ENCODE measurements at places on chromosomes 4 and X.

DNA sequence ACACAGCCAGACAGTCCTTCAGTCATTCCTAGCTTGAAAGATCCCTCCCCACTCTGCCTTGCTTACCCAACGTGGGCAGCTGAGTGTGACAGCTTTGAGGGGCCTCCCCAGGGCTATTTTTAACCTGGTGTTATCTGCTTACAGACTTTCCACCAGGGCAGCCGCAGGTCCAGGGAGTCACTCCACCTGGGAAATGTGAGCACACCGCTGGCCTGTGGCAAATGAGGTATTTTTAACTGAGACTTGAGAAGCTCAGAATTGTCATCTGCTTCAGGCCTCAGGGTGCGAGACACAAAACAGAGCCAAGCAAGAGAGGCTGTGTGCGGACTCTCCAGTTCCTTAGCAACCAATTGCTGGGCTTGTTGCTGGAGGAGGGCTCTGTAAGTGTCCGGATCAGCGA, 13.0 kb downstream of the CORIN start:
- no peak for DNase-seq

GRCh38 chr4:124943145-124943889, 230.8 kb upstream of the ANKRD50 start:
- no peak for DNase-seq

DNA sequence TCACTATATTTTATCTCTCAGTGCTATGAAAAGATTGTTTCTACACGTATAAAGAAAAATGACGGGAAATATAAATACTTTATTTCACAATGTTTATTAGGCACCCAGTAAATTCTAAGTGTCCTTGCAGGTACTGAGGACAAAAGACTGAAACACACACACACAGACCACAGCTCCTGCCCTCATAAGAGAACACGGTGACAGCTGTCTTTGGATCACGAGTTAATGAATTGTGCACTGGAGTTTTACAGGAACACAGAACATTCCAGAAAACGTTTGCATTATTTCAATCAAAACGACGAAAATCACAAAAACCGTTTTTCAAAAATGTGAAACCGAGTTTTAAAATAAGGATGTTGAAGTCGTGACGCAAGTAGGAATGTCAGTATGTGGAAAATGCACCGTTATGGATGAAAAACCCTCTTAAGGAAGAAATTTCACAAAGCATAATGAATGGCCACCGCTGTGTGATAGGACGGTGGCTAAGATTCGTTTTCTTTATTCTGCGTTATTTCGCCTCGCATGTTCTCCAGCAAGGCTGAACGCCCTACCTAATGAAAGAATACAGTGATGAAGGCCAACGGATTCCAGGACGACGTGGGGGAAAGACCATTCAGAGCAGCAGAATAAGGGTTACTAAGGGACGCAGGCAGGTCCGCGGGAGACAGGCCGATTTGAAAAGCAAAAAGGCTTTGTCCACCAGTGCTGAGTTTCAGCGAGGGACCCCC, 24.2 kb downstream of the FAM156A start:
- no peak for DNase-seq

DNA sequence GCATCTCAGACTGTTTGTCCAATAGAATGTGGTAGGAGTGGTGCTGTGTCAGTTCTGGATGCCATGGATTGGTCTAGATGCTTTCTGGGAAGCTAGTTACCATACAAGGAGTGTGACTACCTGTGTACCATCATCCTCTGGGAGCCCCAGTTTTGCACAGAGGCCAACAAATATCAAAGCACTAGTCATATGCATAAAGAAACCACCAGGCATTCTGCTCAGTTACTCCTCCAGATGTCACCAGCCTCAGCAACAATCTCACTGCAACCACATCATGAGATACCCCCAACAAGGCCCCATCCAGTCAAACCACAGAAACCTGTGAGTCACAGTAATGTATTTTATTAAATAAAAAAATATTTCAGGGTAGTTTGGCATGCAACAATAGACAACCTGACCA, 435.8 kb upstream of the CPEB2 start:
- peak; percentile 26 for DNase-seq

DNA sequence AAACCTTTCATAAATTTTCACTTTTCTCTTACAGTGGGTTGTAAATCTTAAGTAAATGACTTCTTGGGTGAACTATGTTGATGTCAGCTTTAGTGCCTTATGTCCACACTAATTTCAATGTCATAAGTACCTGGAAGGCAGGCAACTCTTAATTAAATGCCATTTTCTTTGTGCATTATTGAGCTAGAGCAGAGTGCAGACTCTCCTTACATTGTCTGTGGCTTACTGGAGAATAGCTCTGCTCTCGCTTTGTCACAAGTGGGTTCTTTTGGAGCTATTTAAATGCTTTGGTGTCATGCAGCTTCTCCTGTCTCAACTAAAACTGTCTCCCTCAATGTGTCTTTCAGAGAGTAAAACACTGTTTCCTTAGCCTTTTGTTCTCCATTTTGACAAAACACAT, 411.6 kb downstream of the STIM2 start:
- no peak for DNase-seq

- DNase-seq, result no peak
Observed at GRCh38 chrX:16012250-16012649, 111.1 kb upstream of the GRPR start.

DNA sequence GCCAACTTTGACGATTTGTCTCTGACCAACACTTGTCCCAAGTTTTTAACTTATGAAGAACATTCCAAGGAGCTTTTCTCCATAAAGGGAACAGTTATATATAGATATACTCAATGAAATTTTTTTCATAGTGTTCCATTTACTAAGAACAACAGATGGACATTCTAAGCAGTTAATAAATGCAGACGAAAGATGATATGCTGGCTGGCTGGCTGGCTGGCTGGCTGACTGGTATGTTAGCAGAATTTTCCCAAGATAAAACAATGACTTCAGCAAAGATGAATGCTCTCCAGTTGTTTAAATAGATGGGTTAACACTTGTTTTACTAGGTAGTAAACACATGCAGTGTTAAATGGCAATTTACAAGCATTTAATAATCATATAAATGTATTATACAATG, 62.2 kb downstream of the SPANXN3 start:
- no peak for DNase-seq

- no peak for DNase-seq
Observed at GRCh38 chr4:174256277-174256713, 27.2 kb downstream of the FBXO8 start.

GRCh38 chrX:312621-313331, 5.8 kb downstream of the GTPBP6 start:
- DNase-seq, result no peak

DNA sequence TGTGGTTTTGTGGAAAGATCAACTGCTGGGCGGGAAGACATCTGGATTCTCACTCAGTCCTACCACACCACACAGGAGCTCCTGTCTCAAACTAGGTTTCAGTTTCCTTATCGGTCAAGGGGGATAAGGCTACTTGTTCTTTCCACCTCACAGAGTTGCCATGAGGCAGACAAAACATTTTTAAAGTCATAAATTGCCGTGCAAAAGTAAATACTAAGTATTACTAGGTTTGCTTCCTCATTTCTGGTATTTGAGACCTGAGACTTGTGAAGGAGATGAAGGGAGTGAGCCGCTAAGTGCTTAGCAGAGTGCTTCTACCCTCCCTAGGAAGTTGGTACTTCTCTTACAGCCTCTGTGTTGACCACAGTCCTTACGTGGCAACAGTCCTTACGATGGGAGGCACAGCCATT, 1.5 kb downstream of the LAP3 start:
- DNase-seq, result no peak

- DNase-seq, result no peak
Observed at GRCh38 chr4:122777846-122778673, 45.6 kb downstream of the BBS12 start.

DNA sequence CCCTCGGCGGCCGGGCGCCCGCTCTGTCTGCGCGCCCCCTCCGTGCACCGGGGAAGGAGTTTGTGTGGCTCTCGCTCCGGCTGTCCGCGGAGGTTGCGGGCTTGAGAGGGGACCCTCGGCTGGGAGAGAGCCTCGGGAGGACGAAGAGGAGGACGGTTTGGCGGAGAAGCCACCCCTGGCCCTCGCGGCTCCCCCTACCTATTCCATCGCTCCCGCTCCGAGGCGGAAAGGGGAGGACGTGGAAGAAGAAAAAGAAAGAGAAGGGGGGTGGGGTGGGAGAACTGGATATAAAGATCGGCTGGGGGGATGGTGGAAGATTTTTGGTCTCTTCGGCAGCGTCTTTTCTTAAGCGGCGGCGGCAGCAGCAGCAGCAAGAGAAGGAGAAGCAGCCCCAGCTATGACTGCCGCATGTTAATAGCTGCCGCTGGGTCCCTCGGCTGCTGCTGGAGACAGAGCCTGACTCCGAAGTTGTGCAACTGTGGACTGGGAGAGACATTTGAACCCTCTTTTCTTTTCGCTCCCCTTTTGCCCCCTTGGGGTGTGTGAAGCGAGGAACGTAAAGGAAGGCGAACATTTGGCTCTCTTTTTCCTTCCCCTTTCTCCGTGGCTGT, 895 bp downstream of the ADGRL3 start:
- DNase-seq, result peak; percentile 21

DNA sequence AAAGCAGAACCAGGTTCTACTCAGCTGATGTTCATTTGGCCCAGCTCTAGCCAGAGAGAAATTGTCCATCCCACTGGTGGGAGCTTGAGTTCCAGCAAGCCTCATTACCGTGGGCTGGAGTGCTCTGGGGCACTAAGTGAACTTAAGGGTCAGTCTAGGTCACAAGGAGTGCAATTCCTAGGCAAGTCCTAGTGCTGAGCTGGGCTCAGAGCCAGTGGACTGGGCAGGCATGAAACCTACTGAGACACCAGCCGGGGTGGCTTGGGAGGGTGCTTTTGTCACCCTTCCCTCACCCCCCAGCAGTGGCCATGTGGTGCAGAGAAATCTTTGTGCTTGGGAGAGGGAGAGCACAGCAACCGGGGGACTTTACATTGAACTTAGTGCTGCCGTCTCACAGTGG, 39.4 kb downstream of the GSX2 start:
- no peak for DNase-seq

GRCh38 chr4:134343081-134343480, 141.5 kb upstream of the PABPC4L start:
- no peak for DNase-seq

- no peak for DNase-seq
Observed at GRCh38 chrX:129586446-129586845, 46.4 kb downstream of the OCRL start.

- DNase-seq, result peak; percentile 94
Observed at GRCh38 chr4:2281575-2282343, 19.9 kb upstream of the MXD4 start.

DNA sequence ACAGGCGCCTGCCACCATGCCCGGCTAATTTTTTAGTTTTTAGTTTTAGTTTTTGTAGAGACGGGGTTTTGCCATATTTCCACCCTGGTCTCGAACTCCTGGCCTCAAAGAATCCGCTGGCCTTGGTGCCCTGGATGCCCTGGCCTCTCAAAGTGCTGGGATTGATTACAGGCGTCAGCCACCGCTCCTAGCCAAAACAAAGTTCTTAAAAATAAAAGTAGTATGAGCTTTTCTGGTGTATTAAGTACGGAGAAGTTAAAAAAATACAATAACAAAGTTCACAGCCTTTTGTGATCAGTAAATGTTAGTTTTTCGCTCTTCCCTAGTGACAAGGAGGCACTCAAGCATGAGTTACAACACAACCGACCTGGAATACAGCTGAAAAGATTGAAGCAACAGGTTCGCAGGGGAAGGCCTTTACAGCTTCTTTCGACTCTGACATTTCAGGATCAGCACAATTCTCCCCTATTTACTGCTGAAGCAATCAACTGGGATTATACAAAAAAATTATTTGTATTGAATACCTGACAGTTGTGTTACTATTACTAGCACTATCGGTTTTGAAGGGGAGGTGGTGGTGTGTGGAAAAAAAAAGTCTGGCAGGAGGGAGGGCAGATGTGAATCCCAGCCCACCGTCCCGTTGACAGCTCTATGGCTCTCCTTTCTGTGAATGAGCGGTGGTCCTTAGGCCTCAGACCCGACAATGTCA, 893 bp upstream of the METAP1 start:
- no peak for DNase-seq

- DNase-seq, result no peak
Observed at GRCh38 chr4:128848461-128848860, 39.0 kb downstream of the JADE1 start.

- DNase-seq, result no peak
Observed at GRCh38 chr4:54234497-54235205, 5.6 kb downstream of the PDGFRA start.

All from hematopoietic multipotent progenitor cell (in vitro differentiated cells).